ENCODE measurements at places on chromosomes 16 and 17.
A peak's percentile ranks its signal among the peaks of the same experiment; 100 is the strongest.

DNA sequence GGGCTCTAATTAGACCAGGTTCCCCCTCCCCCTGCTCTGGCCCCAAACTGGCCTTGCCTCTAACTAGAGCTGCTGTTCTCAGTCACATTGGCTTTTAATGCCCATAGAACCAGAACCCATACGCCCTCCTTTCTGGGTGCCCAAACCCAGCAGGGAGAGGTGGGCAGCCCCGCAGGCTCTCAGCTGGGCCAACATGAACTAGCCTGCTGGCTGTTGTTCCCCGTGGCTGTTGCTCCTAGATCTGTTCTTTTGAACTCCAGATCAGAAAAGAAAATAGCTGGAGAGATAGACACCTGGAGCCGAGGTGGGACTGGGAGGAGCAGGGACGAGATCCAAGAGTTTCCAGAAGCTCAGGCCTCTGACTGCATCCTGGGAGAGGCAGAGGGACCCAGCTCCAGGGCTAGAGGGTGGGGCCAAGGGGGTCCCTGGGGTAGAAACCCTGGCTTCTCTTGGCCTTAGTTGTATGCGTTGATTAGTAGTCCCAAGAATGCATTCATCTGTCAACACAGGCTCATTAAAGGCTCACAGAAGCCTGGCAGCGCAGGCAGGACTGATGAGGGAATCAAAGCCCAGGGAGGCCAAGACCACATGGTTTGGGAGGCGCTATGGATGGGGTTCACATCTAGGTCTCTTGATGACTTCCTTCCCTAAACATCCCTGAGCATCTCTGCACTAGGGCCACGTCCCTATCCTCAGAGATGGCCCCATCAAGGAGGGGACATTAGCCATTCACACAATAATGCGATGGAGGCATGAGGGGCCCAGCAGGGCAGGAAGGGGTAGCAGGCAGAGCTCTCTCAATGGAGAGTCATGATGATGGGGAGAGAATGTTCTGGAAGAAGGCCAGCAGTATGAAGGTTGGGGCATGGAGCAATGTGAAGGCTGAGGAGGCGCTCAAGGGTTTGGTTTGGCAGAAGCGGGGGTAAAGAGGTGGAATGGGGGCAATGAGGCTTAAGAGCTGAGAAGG is 1.3 kb upstream of the CPSF4L start:
- no peak for DNase-seq

DNA sequence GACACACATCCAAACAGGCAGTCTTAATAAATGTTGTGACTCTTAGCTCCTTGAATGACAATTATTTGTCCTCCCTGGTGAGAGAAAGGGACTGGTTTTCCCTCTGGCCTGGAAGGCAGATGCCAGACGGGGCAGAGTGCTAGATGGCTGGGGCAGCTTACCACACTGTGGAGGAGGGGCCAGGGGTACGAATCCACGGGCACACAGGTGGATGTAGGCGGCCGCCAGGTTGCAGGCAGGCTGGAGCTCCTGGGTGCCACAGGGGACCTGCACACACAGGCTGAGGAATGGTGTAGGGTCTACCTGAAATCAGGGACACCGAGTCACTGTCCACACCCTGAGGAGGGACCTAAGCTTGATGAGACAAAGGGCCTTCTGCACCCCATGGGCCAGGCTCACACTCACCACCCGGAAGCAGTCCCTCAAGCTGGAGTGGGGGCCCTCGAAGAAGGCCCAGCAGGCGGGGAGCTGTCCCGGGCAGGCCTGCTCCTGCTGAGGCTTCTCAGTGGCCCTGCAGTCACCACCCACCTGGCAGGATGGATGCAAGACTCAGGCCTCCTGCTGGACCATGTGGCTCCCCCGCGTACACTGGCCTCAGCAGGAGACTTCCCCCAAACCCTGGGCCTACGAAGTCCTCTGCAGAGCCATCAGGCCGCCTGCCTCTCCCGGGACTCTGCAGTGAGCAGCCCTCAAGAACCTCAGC is 38.4 kb downstream of the RMI2 start:
- no peak for DNase-seq

- no peak for DNase-seq
These were observed 29.3 kb downstream of the GNGT2 start for GRCh38 chr17:49180998-49181635.

GRCh38 chr17:32484628-32485027 is 2.2 kb upstream of the CDK5R1 start:
- no peak for DNase-seq

DNA sequence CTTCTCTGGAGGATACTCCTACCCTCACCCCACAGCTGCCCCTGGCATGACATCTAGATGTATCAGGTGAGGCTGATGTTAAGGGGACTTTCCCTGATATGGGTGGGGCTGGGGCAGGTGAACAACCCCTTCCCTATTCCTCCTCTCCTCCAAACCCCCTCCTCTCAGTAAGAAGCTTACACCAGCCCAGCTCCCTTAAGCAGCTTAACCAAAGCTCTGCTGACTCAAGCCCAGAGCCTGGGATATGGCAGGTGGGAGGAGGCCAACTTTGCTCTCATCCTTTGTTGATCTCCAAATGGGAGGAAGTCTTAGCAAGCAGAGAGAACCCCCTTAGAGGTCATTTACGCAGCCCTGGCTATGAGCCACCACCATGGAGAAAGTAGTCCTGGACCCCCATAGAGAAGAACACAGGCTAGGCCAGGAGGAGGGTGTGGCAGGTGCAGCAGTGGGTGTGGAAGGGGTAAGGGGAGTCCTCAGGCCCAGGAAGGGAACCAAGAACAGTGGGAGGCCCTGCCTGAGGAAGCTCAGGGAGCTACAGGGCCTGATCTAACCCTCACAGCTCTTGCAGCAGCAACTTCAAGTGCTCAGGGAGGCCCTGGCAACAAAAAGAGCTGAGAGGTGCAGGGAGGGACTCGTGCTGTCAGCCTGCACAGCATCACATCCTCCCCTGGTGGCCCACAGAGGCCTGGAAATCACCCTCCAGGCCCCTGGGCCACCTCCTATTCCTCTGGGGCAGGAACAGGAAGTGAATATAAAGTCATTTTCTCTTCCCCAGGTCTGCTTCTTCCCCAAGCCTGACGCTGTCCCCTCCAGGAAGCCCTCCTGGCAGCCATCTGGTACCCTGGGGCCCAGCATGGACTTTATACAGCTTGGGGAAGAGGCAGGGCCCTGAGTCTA is 2.9 kb downstream of the UNC119 start:
- DNase-seq = no peak

GRCh38 chr17:30230596-30231125 is 4.8 kb downstream of the SLC6A4 start:
- no peak for DNase-seq

GRCh38 chr16:56282451-56282850 is 91.2 kb downstream of the GNAO1 start:
- no peak for DNase-seq

- DNase-seq = no peak
These were observed 73.1 kb downstream of the ASIC2 start for GRCh38 chr17:33220036-33220435.

DNA sequence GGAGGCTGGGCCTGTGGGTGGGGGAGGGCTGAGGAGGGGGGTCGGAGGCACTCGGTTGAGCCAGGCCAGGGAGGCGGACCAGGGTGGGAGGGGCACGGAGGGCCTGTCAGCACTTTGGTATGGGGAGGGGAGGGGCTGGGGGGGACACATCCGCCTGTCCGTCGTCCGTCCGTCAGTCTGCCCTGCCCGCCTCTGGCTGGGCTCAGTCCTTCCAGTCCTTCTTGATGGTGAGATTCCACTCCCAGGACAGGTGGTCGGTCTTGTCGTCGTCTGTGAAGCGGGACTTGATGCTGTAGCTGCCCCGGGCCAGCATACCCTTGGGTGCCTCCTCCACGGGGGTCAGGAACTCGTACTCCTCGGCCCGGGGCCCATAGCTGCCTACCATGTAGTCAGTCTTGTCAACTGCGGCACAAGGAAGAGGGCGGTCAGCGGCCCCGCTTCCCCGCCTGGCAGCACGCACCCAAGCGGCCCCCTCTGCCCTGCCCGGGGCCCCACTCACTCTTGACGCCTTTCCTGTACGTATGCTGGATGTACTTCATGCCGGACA is 2.4 kb downstream of the ARHGDIA start:
- no peak for DNase-seq

DNA sequence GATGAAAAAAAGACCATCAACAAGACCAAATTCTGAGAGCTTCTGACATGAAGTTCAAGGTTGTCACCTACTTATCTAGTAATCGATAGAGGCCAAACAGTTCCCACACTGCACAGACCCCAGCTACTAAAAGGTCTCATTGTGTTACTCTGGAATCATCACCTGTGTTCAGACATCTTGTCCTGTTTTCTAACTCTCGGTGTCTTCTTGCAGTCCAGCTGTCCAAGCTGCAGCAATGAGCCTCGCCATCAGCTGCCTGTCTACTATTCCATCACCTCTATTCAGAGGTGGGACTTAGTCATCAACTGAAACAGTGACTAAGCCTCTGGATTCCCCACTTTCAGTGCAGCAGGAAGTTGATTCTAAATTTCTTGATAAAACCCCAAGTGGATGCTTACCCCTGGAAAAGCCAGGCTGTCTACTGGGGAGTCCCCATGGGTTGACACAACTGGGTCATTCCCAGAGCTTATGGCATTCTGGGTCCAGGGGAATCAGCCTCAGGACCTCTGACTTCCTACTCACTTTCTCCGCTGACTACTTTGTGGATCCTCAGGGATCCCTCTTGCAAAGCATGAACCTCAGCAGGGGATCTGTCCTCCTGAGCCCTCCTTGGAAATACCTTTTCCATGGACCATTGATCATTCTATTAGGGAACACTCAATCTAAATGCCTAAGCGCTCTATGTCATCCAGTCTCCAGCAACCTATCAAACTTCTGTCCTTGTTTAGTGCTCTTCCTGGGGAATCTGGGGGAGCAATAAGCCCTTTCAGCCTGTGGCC is 46.5 kb downstream of the HNF1B start:
- no peak for DNase-seq

GRCh38 chr16:14511800-14512135 is 118.3 kb downstream of the PARN start:
- no peak for DNase-seq

DNA sequence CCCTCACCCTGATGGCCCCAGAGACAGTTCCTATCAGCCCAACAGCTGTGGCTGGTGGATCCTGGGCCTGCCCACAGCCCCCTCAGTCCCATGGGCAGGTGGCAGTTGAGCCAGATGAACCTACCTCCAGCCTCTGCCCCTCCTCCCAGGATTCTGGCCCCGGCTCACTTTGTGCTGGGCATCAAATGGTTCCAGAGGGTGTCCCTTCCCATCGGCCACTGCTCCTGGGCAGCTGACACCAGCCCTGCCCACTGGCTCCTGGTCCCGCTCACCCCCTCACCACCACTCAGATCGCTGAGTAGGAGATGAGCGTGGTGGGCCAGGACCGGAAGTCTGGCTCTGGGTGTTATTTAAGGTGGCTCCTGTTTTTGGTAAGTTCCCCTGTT is 2.0 kb downstream of the TTYH2 start:
- DNase-seq = no peak

DNA sequence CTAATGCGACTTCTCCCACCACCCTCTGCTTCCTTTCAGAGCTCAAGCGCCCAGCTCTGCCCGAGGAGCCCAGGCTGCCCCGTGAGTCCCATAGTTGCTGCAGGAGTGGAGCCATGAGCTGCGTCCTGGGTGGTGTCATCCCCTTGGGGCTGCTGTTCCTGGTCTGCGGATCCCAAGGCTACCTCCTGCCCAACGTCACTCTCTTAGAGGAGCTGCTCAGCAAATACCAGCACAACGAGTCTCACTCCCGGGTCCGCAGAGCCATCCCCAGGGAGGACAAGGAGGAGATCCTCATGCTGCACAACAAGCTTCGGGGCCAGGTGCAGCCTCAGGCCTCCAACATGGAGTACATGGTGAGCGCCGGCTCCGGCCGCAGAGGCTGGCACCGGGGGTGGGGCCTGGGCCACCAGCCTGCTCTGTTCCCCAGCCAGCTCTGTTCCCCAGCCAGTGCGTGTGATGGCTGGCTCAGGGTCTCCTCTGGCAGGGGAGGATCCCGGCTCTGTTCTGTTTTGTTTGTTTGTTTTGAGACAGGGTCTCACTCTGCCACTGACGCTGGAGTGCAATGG is 18.7 kb downstream of the CRISPLD2 start:
- DNase-seq = no peak

- no peak for DNase-seq
These were observed 12.9 kb upstream of the MTMR4 start for GRCh38 chr17:58527306-58527705.

DNA sequence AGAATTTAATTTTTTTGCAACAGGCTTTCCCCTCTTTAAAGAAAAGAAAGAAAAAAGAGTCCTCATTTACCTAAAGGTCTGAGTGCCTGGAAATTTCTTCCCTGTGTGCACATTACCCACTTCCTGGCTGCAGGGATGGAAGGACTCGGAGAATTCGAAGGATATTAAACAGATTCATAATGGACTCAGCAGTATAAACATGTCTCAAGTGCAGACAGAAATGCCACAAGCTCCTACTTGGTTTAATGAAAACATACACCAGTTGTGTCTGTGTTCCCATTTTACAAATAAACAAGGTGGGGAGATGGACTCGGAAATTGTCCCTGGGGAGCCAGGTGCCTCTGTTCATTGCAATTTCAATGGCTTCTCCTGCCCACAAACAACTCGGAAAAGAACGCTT is 47.2 kb downstream of the MEOX1 start:
- DNase-seq = peak; percentile 16

DNA sequence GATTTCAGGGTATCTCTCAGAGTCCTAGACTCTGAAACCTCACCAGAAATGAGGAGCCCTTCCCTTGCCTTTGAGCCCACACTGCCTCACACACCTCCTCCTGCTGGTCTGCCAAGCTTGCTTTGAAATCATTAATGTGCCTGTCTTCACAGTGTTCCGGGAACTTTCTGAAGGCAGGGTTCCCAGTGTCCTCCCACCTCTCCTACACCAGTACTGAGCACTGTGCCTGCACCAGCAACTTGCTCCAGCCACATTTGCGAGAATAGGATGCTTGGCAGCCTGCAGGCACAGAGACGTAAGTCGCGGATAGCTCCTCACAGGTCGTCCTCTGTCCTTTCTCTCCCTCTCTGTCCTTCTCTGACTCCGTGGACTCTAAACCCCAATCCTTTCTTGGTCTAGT is 408.4 kb upstream of the EEF2KMT start:
- no peak for DNase-seq

DNA sequence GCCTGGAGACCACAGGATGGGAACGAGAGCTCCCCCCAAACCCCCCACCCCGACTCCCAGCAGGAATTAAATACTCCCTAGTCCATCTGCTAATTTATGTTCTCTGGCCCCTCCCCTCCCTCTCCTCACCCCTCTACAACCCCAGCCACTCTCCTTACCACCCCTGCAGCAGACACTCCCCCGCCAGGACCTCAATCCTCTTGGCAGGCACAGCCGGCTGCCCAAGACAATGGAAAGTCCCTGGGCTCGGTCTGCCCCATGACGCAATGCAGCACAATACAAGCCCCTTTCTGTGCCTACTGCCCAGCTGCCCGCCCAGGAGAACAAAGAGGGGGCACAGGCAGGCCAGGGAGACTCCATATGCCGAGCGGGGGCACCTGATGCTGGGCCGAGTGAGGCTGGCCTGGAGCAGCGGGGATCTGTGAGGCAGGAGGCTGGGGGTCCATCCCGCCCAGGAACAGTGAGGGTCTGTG is 30.3 kb upstream of the CDC42EP4 start:
- peak; percentile 85 for DNase-seq

DNA sequence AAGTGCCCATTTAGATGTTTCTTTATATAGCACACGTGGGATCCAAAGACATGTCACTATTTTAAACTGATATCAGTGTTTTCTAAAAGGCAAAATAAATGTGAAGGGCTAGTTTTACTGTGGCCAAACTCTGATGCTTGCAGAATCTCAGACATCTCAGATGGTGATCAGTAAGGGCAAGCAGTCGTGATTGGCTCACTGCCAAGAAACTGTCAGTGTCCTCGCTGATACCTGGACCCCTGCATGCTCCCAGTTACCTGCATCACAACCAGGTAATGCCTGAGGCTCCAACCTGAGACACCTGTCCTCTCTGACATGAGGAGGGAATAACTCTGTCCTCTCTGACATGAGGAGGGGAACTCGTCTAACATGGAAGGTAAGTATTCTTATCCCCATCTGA is 114.0 kb downstream of the SPECC1 start:
- no peak for DNase-seq
